ENCODE measurements at places on chromosomes 16 and 17.

DNA sequence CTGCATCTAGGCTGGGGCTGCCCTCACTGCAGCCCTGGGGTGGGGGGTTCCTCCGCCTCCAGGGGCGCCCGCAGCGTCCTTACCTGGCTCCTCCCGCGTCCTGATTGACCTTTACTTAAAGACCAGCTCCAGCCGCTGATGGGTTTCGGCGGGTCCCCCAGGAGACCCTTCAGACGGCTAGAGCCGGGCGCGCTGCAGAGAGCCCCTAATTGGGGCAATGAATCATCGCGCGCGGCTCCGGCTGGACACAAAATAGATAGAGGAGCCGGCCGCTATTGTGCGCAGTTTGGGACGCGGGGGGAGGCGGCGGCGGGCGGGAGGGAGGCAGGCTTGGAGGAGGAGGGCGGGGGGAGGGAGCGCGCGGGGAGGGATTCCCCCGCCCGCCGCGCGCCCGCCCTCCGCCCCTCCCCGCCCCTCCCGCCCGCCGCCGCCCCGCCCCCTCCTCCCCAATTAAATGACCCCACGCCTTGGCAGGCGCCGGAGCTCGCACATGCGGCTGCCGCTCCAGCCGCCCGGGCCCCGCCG, 56.5 kb upstream of the CIBAR2 start:
- no peak for DNase-seq

DNA sequence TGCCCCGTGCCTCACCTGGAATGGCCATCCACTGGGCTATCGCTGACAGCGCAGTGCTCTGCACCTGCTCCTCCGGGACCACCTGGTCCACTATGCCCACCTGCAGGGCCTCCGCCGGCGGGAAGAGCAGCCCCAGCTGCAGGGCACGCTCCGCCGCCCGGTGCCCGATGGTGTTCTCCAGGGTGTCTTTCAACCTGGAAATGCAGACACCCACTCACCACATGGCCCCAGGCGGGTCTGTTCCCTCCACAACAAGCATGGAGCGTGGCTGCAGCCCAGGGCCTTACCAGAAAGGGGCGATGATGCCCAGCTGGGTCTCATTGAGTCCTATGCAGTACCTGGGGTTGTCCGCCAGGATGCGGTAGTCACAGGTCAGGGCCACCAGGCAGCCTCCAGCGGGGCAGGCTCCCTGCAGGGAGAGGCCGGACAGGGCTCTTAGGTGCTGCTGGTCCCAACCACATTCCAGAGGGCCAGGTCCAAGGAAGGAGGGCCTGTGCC, 6.8 kb downstream of the DNASE1L2 start:
- no peak for DNase-seq

DNA sequence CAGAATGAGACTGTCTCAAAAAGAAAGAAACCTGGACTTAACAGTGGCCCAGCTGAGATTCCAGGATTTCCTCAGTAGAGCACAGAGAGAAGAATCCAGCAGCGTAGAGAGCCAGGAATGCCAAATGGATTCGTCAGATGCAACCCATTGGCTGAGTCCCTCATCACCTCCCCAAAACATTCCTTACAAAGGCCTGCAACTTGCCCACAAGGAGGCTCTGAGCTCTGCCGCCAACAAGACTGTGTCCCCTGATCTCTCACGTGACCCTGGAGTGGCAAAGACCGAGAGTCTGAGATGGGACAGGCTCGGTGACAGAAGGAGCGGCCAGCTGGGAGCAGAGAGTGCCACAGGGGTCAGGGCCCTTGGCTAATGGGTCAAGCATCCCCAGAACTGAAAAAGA, 6.9 kb upstream of the CHMP6 start:
- DNase-seq, result no peak

- DNase-seq, result no peak
Measured at GRCh38 chr17:14432079-14432478, 131.2 kb downstream of the HS3ST3B1 start.

GRCh38 chr16:57409065-57409464, 4.5 kb downstream of the CCL17 start:
- DNase-seq, result no peak

- no peak for DNase-seq
Measured at GRCh38 chr16:55155815-55156214, 168.2 kb upstream of the IRX6 start.

DNA sequence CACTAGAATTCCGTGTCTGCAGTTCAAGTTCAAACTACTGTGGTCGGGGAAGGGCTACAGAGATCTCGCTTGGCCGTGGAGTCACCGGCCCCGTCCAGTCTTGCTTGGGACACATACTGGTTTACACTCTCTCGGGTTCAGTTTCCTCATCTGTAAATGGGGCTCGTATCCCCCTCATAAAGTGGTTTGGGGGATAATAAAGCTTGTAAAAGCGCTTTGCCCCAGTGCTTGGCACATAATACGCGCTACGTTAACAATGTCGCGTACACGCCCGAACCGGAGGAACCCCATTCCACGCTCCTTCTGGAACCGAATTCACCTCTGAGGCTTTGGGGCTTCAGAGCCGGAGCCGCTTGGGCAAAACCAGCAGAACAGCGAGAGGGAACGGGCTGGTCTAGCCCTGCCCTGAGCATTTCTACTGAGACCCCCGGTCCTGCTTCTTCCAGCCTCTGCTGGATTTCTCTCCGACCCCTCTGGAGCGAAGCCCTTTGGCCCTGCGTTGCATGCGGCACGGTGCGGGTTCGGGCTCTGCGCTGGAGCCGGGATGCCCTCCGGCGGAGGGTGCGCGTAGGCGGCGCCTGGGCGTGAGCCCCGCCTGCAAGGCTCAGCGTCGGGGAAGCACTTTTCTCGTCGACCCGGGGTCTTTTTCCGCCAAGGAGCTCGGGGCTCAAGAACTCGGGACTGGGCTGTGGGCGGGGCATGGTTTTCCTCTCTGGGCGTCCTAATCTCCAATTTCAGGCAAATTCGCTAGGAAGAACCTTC, 26.1 kb upstream of the HOXB13 start:
- no peak for DNase-seq

- no peak for DNase-seq
Measured at GRCh38 chr17:81918832-81919545, 1.0 kb upstream of the SIRT7 start.

DNA sequence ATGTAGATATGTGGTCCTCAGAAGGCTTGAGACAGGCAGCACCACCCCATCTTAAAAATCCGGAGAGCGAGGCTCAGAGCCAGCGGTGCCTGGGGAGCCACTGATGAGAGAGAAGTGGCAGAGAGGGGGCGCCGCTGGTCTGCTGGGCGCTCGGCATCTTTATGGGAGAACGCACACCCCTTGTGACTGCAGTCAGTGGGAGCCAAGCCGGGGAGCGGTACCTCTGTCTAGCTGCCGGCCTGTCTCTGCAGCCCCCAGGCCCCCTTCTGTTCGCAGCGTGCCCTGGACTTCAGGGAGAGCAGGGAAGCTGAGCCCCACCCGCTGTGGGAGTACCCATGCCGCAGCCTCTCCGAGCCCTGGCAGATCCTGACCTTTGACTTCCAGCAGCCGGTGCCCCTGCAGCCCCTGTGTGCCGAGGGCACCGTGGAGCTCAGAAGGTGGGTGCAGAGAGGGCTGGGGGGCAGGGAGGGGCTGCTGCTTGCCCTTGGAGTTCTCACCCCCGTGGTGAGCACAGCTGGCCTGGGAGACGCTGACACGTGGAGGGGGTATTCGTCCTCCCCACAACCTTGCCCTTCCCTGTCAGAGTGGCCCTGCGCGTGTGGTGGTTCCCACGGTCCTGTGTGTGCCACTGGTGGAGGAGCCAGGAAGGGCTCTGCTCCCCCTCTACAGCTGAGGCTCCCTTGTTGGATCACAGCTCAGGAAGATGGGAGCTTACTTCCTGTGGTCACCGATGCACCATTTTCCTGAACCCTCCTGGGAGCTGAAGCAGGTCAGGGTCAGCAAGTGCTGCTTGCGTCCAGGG, 44.8 kb downstream of the PRMT7 start:
- no peak for DNase-seq

DNA sequence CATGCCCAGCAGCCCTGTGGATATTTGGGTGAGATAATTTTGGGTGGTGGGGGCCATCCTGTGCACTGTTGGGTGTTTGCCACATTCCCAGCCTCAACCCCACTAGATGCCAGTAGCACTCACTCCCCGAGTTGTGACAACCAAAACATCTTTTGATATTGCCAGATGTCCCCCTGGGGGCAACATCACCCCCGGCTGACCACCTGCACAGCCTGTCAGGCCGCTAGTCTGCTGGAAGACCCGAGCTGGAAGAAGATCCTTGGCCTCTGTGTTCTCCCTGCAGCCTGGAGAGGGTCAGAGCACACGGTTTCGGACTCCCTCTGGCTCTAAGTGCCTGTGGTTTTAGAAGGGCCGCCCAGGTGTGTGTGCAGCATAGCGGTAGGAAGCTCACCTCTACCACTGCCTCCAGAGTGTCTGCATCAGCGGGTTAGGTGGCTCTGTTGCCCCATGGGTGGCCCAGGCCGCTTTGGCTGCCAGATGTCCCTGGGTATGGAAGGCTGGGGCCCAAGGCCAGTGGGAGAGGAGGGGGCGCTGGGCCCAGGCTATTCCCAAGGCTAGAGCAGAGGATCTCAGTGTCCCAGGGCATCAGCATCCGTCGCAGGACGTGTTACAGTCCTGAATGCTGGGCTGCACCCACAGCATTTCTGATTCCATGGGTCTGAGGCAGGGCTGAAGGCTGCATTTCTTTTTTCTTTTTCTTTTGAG, 195.8 kb upstream of the GSE1 start:
- no peak for DNase-seq

DNA sequence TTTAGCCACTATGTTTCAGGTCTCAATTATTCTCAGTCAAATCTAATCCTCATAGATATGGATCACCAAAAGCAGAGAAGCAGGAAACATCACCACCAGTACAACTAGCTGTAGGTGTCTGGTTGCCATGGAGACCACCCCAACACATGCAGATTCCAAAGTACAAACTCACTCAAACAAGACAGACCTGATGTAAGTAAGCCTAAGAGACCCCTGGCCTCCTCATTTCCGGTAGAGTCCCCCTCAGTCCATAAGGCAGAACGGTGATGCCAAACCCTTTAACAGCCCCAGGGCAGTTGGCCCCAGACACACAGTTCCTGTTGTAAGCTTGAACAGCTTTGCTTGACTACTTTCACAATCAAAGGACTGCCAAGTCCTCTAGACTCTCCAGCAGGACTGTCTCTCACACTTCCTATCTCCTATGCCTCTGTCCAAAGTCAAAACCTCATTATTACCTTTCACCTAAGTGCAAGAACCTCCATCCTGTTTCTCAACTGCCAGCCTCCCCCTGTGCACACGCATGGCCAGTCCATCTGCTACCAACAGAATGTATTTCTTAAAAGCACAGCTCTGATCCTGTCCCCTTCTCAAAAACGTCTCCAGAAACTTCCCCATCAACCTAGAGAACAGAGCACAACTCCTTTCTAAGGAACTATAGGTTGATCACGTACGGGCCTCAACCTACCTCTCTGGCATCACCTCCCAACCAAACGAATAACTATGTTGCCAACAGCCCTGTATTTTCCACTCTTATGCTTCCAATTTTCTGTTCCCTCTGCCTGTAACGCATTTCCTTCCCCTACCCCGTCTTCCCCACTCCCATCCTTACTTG, 23.9 kb downstream of the SLC39A11 start:
- DNase-seq, result no peak

GRCh38 chr16:52553322-52553721, 6.4 kb upstream of the TOX3 start:
- no peak for DNase-seq

- DNase-seq, result no peak
Measured at GRCh38 chr16:54233615-54234014, 53.0 kb downstream of the IRX3 start.

DNA sequence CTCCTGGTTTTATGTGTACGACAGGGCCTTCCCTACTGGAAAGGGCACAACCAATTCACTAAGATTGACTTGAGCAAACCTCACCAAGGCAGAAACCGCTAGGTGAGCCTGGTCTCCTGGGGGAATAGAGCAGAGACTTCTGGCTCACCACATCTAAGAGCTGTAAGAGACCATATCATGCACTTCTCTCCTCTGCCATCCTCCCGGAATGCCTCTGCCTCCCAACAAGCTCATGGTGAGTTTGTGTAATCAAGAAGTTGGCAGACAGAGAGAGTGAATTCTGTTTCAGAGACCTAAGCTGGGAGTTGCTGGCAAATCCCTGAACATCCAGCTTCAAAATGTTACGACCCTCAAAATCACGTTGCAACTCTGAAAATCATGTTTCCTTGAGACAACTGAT, 154.8 kb downstream of the SLC39A11 start:
- DNase-seq, result no peak

GRCh38 chr16:80723091-80723490, 81.3 kb downstream of the CDYL2 start:
- DNase-seq, result no peak

- DNase-seq, result no peak
Measured at GRCh38 chr16:79484237-79484636, 116.3 kb downstream of the MAF start.

- DNase-seq, result no peak
Measured at GRCh38 chr17:55722742-55723487, at the start of gene TMEM100. TSS of gene TMEM100 (minus strand) at chr17:55722864. CDS start at chr17:55721070, 1,794 bp downstream.

GRCh38 chr16:30381291-30382041, 895 bp downstream of the SEPTIN1 start:
- DNase-seq, result no peak

DNA sequence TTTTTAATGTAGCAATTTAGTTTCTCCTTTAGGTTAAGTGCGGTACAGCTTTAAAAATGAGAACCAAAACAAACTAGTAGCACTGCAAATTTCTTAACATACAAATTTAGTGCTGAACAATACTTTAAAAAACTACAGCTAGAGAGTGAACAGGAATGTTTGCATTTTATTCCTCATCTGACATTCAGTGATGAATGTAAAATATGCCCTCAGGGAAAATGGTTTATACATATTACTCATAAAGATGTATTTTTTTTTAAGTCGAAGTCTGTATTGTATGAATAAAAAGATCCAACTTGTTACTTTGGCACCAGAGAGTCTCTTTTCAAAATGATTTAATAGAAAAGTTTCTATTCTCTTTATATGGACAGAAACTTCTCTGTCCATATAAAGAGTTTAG, 96.8 kb downstream of the BRIP1 start:
- no peak for DNase-seq

- no peak for DNase-seq
Measured at GRCh38 chr16:58157951-58158540, 28.9 kb upstream of the CFAP20 start.

- DNase-seq, result no peak
Measured at GRCh38 chr17:19996086-19996485, 13.1 kb upstream of the SPECC1 start.

DNA sequence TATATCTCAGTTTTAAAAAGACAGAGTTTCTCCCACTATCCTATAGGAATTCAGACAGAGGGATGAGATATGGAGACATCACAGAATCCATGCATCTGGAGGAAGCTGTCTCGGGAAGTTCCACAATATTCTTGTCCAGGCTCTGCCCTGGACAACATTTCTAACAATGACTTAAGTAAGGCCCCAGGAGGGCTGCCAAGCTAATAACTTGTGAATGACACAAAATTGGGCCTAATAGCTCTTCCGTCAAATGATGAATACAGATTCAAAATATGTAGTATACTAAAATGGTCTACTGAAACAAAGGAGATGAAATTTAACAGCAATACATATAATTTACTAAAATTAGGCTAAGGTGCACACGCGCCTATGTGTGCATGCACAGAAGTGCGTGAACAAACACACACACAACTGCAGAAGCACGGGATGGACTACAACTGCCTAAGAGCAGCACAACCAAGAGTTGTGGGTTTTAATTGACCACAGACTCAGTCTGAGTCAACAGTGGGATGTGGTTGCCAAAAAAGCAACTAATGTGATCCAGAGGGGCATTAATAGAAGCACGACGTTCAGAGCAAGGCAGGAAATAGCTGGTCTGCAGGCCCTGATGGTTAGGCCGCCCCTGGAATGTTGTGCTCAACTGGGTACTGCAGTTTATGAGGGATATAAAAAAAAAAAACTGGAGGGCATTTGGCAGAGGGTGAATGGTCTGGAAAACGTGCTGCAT, 26.3 kb upstream of the HS3ST2 start:
- DNase-seq, result no peak

GRCh38 chr17:42618442-42619150, 9.1 kb downstream of the TUBG1 start:
- DNase-seq, result no peak
